HFFc6 (cell line): ENCODE measurements at places on chromosomes 4 and X.

DNA sequence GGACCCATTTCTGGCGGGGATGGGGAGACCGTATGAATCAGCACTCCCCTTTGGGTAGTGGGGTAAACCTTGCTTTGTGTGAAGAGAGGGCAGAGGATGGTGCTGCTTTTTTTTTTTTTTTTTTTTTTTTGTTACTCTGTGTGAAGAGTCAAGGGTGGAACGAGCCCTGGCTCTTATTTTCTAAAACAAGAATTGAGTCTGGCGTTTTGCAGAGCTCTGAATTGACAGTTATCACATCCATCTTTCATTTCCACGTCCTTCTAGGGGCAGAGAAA lies 1.2 kb downstream of the SLAIN2 start:
- DNase-seq = no peak

DNA sequence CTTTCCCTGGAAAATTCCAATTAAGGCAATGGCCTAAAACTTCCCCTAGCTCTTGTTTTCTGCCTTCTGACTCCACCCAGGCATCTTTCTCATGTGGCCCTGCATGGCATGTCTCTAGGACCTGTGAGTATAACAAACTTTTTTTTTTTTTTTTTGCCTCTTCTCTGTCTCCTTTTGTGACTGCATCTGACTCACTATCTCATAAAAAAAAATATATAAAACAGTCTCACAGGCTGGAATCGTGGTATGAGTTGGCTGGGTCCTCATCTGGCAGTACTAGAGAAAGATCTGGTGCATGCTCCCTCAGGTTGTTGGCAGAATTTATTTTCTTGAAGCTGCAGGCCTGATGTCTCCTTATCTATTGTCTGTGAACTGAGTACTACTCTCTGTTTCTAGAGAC lies 313.9 kb downstream of the TECRL start:
- no peak for DNase-seq

- DNase-seq = no peak
Measured at GRCh38 chr4:158860856-158861255, 92.0 kb downstream of the FNIP2 start.

- no peak for DNase-seq
Measured at GRCh38 chr4:10893395-10893794, 208.8 kb upstream of the CLNK start.

- DNase-seq = no peak
Measured at GRCh38 chr4:146485968-146486367, 35.8 kb downstream of the SLC10A7 start.

DNA sequence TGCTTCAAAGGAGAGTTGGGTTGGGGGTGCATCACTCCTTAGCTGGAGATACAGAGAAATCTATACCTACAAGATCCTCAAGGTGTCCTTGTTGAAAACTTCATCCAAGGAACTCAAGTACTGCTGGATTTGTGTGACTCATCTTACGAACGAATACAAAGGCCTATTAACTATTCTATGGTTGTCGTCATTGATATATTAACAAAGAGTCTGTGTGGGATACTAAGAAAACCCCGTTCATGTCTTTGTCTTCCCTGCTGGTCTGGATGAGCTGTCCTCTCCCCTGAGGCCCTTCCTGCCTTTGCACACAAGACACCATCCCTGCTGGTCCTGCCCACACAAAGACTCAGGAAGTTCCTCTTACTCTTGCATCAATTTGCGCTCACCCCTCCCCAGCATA lies 54.9 kb upstream of the IRF2 start:
- DNase-seq = no peak

DNA sequence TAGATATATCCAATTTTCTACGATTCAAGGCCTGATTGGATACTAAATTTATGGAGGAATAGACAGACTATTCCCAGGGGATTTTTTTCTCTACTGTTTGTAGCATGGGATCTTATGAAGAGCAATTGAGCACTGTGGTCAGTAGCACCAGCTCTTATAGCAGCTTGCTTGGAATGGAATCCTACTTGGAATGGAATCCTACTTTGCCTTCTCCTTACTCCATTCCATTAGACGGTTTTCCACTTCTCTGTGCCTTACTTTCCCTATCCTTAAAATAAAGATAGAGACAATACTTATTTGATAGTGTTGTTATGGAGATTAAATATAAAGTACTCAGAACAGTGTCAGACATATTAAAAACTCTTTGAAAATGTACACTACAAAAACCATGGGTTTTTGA lies 133.5 kb downstream of the BTC start:
- no peak for DNase-seq

GRCh38 chr4:70179811-70180210 lies 15.7 kb upstream of the ODAM start:
- DNase-seq = no peak

GRCh38 chr4:40585201-40585799 lies 44.4 kb downstream of the RBM47 start:
- no peak for DNase-seq

DNA sequence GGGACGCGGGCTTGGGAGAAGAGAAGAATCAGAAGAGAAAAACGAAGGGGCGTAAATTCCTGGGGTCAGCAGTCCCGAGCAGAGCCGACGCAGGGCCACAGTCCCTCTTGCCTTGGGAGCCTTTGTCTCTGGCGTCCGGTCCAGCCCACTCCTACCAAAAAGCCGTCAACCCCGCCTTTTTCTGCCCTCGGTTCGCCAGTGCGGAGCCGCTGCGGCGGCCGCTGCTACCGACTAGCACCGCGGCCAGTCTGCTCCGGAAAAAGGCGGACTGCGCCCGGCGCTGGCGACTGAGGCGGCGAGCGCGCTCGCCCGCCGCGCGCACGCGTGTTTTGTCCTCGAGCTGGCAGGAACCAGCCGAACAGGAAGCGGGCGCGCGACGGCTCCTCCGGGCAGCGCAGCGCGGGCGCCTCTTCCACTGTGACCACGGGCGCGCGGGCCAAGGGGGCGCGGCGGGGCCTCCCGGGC lies 502 bp downstream of the HNRNPDL start:
- peak; percentile 52 for DNase-seq

DNA sequence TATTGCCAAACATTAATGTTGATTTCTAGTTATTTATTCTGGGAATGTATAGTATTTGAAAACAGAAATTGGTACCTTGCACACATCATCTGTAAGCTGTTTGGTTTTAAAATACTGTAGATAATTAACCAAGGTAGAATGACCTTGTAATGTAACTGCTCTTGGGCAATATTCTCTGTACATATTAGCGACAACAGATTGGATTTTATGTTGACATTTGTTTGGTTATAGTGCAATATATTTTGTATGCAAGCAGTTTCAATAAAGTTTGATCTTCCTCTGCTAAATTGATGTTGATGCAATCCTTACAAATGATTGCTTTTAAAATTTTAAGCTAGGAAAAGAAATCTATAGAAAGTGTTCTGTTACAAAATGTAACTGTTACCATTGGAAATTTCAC lies 30.8 kb upstream of the FMR1NB start:
- no peak for DNase-seq

GRCh38 chrX:54640736-54641135 lies 110.7 kb downstream of the GNL3L start:
- no peak for DNase-seq

GRCh38 chrX:155068165-155068564 lies 2.8 kb downstream of the CMC4 start:
- DNase-seq = peak; percentile 61

- peak; percentile 42 for DNase-seq
Measured at GRCh38 chr4:10107111-10108091, 9.2 kb downstream of the WDR1 start.

- peak; percentile 16 for DNase-seq
Measured at GRCh38 chr4:169341490-169341889, 70.7 kb upstream of the SH3RF1 start.

- DNase-seq = no peak
Measured at GRCh38 chr4:102736636-102737549, 23.9 kb downstream of the MANBA start.

GRCh38 chr4:152072001-152072485 lies 311.2 kb upstream of the GATB start:
- DNase-seq = peak; percentile 55

GRCh38 chr4:167956676-167957075 lies 135.7 kb upstream of the ANXA10 start:
- DNase-seq = no peak

- no peak for DNase-seq
Measured at GRCh38 chr4:153036931-153037482, 100.9 kb downstream of the FHDC1 start.

GRCh38 chrX:114924856-114925255 lies 92.6 kb downstream of the IL13RA2 start:
- peak; percentile 37 for DNase-seq

GRCh38 chrX:86141786-86142185 lies 6.5 kb upstream of the DACH2 start:
- DNase-seq = no peak

- no peak for DNase-seq
Measured at GRCh38 chr4:41572956-41573355, 35.0 kb downstream of the LIMCH1 start.

- no peak for DNase-seq
Measured at GRCh38 chrX:69988955-69989394, 60.8 kb downstream of the AWAT2 start.

DNA sequence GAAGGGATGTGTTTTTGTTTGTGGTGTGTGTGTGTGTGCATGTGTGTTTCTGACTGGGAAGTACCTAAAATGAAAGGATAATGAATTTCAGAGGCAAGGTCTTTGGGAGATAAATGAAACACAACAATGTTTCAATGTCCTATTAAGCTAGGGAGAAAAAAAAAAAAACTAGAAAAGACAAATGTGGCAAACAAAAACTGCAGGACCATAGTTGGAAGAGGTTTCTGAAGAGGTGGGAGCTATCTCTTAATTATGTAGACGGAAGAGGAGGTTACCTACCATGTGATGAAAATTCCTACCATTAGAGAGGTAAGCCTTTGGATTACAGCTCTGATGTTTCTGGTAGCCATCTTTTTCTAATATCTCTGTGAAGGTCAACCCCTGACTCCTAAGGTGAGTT lies at the start of gene TRPC5OS:
TRPC5OS (plus strand) TSS at position 301 of the 400 bp plus-strand sequence. CDS start 25,669 bp downstream, outside the sequence.
- DNase-seq = no peak

DNA sequence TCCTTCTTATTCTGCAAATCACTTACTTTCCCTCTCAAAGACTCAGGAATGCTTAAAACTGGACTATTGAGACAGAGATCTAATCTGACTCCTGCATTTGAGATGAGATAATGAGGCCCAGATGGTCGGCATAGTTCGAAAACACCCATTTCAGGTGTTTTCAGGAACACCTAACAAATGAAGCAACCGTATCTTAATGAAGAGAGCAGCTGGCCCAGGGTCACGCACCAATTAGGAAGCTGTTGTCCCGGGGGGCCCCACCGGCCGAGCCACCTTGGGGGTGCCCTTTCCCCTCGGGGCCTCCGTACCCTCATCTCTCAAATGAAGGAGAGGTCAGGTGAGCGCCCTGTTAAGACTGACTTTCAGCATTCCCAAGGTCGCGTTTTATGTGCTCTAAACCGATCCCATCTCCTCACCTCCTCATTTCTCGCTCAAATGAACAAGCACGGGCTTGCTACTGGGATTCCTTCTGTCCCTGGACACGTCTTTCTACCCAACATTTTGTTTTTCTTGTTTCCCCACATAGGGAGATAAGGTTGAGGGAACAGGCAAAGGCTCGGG lies 824 bp downstream of the LRPAP1 start:
- DNase-seq = no peak

- no peak for DNase-seq
Measured at GRCh38 chrX:15930585-15930984, 76.0 kb upstream of the AP1S2 start.

GRCh38 chrX:87616371-87616770 lies 98.8 kb downstream of the KLHL4 start:
- no peak for DNase-seq

GRCh38 chr4:53633608-53634007 lies 42.3 kb upstream of the LNX1 start:
- no peak for DNase-seq

- DNase-seq = peak; percentile 1
Measured at GRCh38 chrX:118872102-118872566, 48.5 kb downstream of the ZCCHC12 start.

DNA sequence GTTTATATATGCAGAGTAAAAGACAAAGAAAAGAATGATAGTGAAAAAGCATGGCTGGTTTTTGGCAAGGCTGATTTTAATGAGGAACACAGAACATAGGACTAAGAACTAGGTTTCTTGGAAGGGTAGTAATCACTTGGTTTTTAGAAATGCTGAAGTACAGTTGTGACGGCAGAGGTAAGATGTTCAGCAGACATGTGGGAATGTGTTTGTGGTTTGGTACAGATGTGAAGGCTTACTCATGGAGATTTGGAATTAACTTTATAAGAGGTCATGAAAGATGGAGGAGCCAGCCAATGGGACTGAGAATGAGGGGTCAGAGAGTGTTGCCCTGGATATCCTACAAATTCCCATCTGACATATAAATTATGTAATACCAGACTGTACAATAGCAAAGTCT lies 243.6 kb downstream of the NPFFR2 start:
- no peak for DNase-seq

DNA sequence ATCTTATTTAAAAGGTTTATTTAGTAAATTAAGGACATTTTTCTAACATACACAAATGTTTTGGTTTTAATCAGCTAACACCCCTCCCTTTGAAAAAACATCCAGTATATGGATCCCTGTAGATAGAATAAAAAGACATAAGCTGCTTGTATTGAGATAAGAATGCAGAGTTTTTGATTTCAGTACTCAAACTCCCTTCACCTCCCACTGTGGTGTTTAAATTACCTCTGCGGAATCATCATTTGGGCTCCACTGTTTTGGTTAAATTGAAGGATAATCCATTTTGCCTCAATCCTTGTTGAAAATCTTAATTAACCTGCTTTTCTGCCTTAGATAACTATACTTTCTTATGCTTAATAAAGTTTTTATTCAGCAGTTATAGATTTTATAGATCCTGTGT lies 27.6 kb downstream of the USP53 start:
- no peak for DNase-seq

GRCh38 chr4:950136-951020 lies 18.1 kb downstream of the TMEM175 start:
- DNase-seq = no peak

- no peak for DNase-seq
Measured at GRCh38 chr4:123312116-123312515, 84.5 kb upstream of the SPRY1 start.

DNA sequence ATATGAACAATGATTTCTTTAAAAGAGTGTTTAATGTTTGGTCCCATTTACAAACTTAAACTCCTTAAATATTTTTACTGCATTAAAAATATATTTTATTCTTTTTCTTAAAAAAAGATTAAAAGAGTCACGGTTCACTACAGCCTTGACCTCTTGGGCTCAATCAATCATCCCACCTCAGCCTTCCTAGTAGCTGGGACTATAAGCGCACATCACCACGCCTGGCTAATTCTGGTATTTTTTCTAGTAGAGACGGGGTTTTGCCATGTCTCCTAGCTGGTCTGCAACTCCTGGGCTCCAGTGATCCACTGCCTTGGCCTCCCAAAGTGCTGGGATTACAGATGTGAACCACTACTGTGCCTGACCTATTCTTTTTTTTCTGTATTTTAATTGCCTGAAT lies 104.7 kb upstream of the TLR2 start:
- no peak for DNase-seq

- peak; percentile 18 for DNase-seq
Measured at GRCh38 chr4:152894673-152895072, 41.5 kb upstream of the FHDC1 start.

GRCh38 chr4:77273412-77273811 lies 116.4 kb downstream of the CCNG2 start:
- no peak for DNase-seq
